ENCODE measurements at places on chromosomes 1 and 21.

DNA sequence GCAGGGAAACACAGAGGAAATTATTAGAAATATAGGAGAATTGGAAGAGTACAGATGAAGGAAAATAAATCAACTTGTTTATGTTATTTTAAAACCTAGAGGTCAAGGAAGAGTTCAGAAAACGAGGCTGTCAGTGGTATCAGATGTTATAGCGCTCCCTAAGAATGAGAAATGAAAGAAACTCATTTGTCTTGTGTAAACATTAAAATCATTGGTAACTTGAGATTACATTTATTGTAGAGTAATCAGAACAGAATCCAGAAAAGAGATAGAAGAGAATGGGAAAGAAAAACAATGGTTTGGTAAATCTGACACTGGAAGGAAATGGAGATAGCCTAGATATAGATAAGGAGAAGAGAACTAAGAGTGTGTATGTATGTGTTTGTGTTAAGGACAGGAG, 106.4 kb downstream of the ATF6 start:
- no peak for DNase-seq

- no peak for DNase-seq
Observed at GRCh38 chr1:38420666-38421065, 374.1 kb upstream of the POU3F1 start.

- DNase-seq: no peak
Observed at GRCh38 chr1:201396861-201397464, 2.2 kb downstream of the LAD1 start.

GRCh38 chr1:116411784-116412479, 38.9 kb downstream of the ATP1A1 start:
- DNase-seq: no peak

GRCh38 chr1:186749820-186750219, 69.6 kb upstream of the PTGS2 start:
- DNase-seq: no peak

DNA sequence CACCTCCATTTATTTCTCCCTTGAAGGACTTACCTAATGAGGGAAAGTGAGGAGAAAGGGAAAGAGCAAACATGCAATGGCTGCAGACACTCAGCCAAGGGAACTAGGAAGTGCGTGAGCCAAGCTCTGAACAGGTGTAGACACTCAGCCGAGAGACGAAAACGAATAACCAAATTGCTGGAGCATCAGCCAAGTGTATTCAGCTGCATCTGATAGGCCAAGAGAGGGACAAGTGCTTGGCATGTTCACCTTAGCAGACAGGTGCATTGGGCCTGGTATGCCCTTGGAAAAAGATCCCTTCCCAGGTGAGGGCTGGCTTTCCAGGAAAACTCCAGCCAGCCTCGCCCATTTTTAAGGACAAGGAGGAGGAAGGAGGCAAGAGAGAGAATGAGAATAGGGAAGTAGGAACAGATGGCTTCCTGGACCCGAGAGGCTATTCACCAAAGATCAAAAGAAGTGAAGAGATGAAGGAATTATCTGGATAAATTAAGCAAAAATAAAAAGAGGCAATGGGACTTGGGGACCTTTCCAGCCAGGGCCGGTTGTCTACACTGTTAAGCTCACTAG, 184.7 kb downstream of the TOMM20 start:
- DNase-seq: no peak

DNA sequence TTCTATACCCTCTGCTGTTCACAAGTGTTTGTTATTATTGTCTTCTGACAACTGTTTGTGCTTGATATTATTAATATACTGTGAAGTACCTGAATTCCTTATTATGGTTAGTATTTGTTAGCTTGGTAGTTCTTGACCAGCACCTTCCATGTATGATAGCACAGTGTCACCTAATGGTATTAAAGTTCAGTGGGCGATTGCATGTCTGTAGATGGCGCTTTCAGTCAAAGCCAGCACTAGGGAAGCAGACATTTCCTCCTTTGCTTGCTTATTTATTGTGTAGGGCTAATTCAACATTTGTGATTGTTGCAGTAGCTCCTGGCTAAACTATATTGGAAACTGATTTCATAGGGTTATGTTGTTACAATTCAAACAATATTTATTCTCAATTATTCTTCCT, 218.0 kb downstream of the ZP4 start:
- no peak for DNase-seq

GRCh38 chr1:176193023-176193422, 14.1 kb downstream of the COP1 start:
- DNase-seq: no peak

GRCh38 chr1:108830119-108831008, 26.5 kb downstream of the AKNAD1 start:
- DNase-seq: peak; percentile 46

GRCh38 chr1:183281039-183281438, 95.0 kb downstream of the LAMC2 start:
- DNase-seq: no peak
